SW480 (cell line): ENCODE measurements at places on chromosomes 2 and 18.
A peak's percentile ranks its signal among the peaks of the same experiment; 100 is the strongest.

GRCh38 chr2:12720278-12720620 lies 3.5 kb downstream of the TRIB2 start:
- peak; percentile 23 for DNase-seq

GRCh38 chr2:159285433-159285832 lies 1.1 kb downstream of the WDSUB1 start:
- DNase-seq, result no peak

DNA sequence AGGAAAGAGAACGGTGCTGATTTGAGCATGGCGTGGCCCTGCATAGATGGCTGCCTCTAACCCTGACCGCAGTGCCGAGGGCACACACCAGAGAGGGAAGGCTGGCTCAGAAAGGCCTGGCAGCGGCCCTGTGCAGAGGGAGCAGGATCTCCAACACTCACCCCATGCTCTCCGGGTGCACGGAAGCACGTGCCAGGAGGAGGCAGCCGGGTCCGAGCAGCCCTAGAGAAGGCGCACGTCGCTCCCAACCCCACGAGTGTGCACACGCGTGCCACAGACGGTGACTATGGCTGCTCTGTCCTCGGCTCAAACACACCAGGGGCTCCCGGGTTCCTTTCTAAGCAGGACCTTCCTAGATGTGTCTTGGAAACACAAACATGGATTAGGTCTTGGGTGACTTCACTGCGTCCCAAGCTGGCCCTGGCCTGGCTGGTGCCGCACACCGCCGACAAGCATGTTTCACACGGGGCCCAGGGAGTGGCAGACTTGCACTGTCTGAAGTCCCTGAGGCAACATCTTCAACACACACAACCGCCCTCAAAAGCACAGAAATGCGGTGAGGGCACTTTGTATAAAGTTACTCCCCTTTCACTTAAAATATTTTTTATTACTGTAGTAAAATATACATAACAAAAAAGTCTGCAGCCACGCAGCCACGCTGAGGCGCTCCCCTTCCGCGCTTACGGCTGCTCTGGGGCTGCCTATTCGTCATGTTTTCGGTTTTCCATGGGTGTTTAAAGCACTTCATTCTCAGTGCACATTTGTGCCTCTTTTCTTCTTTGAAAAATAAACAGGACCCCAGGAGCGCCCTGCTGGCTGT lies 110.0 kb downstream of the ZNF516 start:
- DNase-seq, result no peak

DNA sequence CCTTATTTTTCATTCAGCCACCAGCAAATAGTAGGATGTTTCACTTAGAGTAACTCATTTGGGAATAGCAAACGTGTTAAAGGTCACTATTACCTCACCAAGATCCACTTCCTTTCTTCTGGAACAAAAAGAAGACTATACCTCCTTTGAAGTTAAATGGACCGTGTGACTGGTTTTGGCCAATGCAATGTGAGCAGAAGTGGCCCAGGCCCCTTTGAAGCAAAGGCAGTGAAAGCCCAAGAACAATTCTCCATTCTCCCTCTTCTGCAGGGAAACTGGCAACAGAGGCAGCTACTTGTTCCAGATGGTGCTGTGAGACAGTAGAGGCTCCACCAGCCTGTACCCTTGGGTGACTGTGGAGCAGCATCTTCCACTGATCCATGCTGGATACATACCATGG lies 11.3 kb upstream of the MALL start:
- no peak for DNase-seq

DNA sequence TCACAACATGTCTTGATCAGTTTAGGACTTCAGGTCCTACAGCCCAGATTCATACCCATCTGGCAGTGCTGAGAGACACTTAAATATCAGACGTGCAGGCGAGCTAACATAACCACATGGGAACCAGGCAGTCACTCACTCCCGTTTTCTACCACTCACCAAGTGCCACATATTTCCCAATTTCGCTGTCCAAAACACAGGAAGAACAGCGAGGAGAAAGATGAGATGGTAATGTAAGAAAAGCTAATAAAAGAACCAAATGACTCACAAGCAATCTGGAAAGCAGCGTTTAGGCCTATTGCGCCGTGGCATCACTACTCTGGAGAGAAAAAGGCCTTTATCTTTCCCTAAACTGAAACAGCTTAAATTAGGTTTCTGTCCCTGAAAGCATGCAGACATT lies 647.8 kb upstream of the SLC39A10 start:
- DNase-seq, result no peak

- DNase-seq, result no peak
These were observed 9.6 kb downstream of the FBXO15 start for GRCh38 chr18:74137920-74138538.

GRCh38 chr2:25897506-25897905 lies 19.2 kb upstream of the ASXL2 start:
- no peak for DNase-seq

- DNase-seq, result no peak
These were observed 22.6 kb downstream of the SNRPD1 start for GRCh38 chr18:21634588-21635199.

- no peak for DNase-seq
These were observed 34.5 kb downstream of the BCL2 start for GRCh38 chr18:63284827-63285733.

DNA sequence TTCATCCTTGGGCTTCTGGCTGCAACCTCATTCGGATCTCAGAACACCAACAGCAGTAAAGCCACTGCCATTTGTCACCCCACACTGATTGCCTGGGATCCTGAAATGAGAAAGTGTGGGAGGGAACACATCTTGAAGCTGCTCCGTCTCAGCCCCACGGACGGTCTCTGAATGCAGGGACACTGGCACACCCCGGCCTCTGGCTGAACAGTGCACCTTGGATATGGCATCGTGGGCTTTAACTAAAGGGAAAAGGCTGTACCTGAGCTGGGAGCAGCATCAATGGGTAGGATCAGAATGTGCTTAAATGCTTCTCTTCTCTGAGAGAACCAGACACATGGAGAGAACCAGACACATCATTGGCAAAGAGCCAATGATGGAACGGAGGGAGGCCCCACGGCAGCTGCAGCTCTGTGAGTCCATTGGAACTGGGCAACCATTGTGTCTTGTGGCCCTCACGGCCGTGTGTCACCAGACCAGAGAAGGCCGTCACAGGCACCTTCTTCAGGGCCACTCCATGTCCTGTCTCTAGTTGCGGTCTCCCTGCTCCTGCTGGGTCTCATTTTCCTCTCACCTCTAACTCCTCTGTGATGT lies 193.4 kb upstream of the MYT1L start:
- DNase-seq, result no peak

DNA sequence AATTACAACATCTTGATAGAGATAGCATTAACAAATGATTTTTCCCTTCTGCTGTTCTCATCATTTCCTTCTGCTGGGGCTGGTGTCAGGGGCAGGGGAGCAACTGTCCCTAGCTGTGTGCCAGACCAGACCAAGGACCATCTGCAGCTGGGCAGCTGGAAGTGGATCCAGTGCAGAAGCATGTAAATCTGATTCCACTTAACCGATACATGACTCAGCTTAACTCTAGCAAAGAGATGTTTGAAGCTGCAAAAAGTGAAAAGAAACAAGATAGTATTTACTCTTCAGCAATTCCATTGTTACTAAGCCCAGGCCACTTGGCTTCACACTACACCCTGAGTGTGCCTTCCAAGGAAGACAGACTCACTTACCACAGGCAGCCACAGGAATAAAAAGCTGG lies 151.1 kb downstream of the GALNT1 start:
- no peak for DNase-seq

DNA sequence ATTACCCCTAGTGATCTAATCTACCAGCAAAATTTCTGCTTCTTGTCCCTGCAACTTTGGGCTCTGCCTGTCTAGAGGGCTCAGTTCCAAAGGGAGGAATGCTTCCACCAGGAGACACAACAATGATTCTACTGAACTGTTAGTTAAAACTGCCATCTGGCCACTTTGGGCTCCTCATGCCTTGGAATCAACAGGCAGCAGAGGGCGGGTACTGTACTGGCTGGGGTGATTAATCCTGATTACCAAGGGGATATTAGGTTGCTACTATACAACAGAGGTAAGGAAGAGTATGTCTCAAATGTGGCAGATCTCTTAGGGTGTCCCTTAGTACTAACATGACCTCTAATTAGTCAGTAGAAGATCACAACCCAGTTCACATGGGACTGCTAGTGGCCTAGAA lies 21.4 kb downstream of the HADHA start:
- no peak for DNase-seq
